ENCODE measurements at places on chromosomes 5 and 9. TPM values are rescaled to one million over a fixed set of nuclear protein-coding genes. Genes with fewer than 3 reads are reported as not detected.

The YTHDC2 gene
- 15.3 TPM for total RNA-seq

The TMC1 gene
- total RNA-seq, result not detected

The SPINK7 gene
- not detected for total RNA-seq

The CDKN2B gene
- total RNA-seq, result not detected

The PDZD2 gene
- total RNA-seq, result 0.11 TPM

The ANKRA2 gene
- total RNA-seq, result 35.3 TPM

The PDLIM4 gene
- 1.8 TPM for total RNA-seq

The ARID3C gene
- total RNA-seq, result 0.26 TPM

The SYNPO gene
- not detected for total RNA-seq

The ZNF622 gene
- total RNA-seq, result 107 TPM

The MAML1 gene
- 5.1 TPM for total RNA-seq

The ZNF366 gene
- total RNA-seq, result 0.03 TPM

The PCDHGA6 gene
- 1.8 TPM for total RNA-seq

The WNT8A gene
- total RNA-seq, result not detected

The PRLR gene
- total RNA-seq, result 22.2 TPM

The SKIC3 gene
- total RNA-seq, result 87.3 TPM

The HAUS6 gene
- 40.9 TPM for total RNA-seq

The LCNL1 gene
- not detected for total RNA-seq

The BTNL8 gene
- not detected for total RNA-seq

The SNCAIP gene
- total RNA-seq, result not detected

The IRX4 gene
- not detected for total RNA-seq

The SOHLH1 gene
- 0.27 TPM for total RNA-seq

Data from SK-MEL-5 (cell line).